GM03348 (cell line): ENCODE measurements at places on chromosomes 2 and 18.

DNA sequence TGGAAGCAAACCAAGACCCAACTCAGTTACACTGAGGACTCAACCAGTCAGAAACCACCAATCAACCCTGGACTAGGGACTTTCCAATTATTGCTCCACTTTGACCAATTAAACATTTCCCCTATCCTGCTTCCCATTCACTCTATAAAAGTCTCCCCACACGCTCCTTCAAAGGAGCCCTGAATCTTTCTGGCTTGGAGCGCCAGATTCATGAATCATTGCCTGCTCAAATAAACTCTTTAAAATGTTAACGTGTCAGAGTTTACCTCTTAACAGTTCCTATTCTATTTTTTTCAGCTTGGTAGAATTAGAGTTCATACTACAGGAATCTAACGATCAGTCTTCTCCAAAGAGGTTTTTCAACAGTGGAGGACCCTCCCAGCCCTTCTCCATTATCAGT is 20.7 kb upstream of the SULT1C2 start:
- peak; percentile 67 for DNase-seq

GRCh38 chr2:176622792-176623191 is 353.6 kb downstream of the MTX2 start:
- no peak for DNase-seq

DNA sequence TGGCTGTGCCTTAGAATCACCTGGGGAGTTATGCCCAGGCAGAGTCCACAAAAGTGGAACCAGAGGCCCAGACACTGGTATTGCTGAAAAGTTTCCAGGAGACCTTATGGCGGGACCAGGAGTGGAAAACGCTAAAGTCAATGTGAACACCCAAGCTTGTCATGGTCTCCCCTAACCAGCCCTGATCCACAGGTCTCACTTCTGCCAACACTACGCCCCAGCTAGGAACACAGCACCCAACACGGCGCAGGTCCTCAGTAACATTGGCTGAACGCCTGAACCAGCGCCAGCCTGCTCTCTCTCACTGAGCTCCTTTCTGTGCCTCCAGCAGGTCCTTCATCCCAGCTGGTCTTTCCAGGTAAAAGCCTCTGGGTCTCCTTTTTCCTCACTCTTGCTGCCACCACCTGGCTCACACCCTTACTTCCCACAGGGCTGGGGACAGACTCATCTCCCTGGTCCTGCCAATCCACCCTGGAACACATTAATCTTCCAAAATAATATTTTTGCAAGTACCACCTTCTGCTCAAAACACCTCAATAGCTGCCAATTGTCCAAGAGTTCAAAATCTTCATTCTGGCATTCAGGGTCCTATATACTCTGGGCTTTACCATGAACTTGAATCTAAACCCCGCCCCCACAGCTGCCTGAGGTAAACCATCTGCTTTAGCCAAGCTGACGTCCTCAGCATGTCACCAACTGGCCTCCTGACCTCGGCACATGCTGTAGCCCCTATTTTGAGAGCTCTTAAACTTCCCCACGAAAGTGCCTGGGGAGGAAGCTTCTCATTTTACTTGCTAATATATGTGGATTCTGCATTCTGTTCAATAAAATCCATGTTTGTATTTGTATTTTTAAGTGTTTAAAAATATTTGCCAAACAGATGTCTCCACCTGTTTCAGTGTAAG is 34.6 kb downstream of the ADCY3 start:
- DNase-seq: no peak

GRCh38 chr2:130966775-130967490 is 126.3 kb downstream of the FAM168B start:
- DNase-seq: no peak

DNA sequence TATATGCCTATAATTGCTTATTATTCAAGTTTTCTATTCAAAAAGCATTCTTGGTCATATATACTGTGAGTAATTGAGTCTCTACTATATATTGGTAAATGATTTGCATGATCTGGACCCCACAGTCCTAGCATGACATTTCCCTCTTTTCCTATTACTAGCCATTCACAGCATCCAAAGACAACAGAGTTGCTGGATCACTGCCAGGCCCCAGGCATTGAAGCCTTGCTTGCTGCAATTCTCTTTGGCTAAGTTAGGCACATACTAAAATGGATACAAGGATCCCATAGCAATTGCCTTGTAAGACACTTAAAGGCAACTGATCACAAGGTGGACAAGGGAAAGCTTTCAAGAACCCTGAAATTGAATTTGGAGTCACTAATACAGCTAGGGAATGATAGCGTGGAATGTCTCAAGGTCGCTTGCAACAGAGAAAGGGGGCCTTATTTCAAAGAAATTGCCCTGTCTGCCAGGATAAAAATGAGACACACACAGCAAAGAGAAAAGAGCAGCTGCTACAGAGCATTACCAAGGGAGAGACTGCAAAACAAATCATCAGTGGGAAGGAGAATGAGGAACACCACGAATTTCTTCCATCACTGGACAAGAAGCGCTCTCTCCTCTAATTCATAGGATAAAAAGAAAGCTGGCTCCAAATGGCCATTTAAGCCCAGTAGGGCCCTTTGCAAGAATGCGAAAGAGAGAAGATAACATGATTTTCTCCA is 77.1 kb upstream of the EPHA4 start:
- DNase-seq: no peak

DNA sequence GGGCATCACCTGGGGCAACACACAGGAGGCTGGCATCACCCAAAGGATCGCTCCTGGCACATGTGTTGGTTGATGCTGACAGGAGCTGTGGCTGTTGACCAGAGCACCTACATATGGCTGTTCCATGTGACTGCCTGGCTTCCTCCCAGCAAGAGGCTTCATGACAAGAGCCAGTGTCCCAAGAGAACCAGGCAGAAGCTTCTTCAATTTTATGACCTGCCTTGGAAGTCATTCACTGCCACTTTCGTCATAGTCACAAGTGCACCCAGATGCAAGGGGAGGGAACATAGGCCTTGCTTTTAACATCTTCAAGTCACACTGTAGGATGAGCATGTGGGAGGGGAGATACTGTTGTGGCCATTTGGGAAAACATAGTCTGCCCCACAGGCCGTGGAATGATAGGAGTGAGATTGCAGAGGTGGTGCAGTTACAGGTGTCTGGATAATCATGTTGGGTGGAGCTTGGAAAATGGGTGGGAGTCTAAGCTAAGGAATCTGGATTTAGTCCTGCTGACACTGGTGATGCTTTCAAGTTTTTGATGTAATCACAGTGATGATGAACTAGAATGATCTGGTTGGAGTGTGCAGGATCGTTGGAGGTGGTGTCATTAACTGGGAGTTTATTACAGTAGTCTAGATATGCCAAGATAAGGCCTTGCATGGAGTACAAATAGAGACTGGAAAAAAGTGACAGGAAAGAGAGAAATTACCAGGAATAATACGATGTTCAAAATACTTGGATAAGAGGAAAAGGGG is 107.0 kb downstream of the RAPGEF4 start:
- no peak for DNase-seq

GRCh38 chr2:199458009-199458805 is 468 bp upstream of the SATB2 start:
- peak; percentile 69 for DNase-seq

DNA sequence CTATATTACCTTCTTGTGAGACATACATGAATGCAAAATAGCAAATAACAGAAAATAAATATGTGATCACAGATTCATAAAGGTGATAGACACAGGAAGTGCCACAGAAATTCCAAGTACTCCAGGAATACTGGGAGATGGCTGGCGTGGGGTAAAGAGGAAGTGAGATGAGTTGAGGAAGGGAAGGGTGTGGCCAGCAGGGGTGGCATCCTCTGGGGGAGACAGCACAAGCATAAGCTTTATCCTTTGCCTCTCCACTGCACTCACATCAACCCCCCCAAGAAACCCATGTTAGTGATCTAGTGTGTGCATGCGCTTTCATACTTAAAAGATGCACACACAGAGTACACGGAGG is 94.8 kb upstream of the B3GNT7 start:
- no peak for DNase-seq

DNA sequence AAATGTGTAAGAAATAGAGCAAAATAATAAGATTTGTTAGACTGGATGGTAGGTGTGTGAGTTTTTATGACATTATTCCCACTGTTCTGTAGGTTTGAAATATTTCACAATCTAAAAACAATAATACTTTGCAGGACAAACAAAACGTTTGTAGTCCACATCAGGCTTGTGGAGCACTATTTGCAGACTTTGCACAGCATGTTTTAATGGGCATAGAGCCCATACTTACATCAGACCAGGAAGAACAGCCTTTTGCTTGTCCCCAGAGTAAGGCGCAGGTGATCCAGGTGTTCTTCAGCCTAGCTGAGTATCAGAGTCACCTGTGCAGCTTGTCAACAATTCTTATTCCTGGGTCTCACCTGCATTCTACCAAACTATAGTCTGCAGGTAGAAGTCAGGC is 9.1 kb upstream of the STK39 start:
- DNase-seq: no peak

GRCh38 chr2:42029639-42030199 is 18.1 kb upstream of the PKDCC start:
- no peak for DNase-seq

DNA sequence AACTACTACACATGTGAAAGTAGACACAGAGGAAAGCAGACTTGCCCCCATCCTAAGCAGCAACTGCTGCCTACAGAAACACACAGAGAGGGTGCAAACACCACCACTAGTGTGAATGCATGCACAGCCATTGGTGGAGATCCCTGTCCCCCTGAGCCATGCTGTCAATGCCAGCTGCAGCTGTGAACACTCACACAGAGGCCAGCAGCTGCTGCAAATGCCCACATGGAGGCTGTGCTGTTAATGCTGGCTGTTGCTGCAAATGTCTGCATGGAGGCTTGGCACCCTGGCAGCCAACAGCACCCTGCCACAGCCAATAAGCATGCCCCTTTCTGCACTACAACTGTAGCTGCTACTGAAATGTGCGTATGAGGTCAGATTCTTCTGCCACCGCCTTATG is 355.0 kb downstream of the LNPK start:
- no peak for DNase-seq

DNA sequence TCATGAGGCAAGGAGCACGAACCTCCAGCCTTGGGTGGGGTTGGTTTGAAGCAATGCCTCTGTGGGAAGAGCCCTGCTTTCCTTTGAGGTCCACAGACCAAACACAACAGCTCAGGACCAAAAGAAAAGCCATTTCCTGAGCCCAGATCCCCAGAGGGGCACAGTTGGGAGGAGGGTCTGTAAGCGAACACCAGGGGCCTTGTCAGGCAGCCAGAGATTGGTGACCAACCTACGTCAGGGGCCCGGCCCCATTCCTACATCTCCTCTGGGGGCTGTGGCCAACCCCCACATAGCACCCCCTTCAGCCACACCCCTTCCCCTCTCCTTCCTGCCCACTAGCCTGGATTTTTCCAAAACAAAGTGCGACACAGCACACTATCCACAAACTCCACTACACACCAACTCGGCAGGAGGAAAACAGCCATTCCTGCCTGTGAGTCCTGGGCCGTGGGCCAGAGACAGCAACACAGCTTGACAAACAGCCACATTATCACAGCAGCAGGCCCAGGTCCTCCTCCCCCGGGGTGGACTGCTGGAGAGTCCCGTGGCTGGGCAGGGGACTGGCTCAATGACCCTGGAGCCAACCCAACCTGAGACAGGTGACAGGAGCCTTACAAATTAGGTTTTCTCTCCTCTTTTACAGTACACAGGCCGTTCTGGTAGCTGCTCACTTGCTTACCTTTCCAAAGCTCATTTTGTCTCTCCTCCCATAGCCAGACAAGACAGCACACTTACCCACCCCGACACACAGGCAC is 98.8 kb downstream of the TNS1 start:
- DNase-seq: peak; percentile 64

GRCh38 chr2:236637686-236638569 is 68.3 kb downstream of the ACKR3 start:
- DNase-seq: peak; percentile 46

DNA sequence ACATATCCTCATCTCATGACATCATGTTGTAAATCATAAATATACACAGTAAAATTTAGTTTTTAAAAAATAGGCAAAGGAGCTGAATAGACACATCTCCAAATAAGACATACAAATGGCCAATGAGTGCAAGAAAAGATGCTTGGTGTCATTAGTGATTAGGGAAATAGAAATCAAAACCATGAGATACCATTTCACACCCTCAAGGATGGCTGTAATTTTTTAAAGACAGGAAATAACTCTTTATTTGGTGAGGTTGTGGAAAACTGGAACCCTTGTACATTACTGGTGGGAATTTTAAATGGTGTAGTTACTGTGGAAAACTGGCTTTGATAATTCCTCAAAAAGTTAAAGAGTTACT is 141.6 kb downstream of the PTRHD1 start:
- no peak for DNase-seq

DNA sequence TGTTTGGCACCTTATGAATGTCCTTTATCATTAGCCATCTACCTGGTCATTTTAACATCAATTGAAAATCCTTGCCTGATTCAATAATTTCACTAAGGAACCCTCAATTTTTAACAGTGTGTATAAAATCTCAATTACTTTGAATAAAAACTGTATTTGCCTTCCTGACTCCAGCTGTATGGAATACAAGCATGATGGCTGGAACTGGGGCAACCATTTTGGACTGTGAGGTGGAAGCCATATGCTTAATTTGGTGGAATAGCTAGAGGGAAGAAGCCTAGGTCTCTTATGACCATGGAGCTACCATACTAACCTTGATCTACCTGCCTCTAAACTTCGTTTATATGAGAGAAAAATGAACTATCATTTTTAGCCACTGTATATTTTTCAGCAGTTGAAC is 12.5 kb upstream of the RTN4 start:
- DNase-seq: no peak

DNA sequence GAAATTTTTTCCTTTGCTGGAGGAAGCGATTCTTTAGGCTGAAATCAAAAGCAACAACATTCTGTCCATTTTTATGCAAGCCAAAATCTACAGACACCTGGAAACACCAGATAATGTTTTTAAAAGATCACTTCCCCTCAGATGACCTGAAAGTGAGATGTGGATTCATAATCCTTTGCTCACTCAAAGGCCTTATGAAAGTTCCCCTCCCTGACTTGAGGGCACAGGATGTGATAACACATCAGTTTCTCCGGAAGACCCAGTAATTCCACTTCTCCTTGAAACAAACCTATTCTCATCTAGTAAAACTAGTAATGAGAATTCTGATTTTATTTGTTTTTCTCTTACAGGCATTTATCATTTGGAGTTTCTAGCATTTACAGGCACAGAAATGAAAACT is 218.3 kb upstream of the RND3 start:
- no peak for DNase-seq

GRCh38 chr2:62412347-62412742 is 93.7 kb downstream of the TMEM17 start:
- no peak for DNase-seq

DNA sequence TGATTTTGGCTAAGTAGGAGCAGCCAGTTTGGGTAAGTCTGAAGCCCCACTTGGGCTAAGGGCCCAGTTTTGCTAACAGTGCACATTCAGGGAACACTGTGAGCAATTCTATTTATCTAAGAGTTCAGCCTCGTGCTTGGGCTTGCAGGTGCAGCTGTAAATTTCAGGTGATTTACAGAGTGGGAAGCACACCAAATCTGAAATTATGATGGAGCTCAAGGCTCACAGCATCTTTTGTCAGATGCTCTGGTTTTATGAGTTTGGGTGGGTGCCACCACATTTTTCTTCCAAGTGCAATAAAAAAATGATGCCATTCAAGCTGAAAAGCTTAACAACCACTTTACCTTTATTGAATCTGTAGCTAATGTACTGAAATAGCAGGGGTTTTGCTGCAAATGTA is 671.2 kb downstream of the LRRTM4 start:
- DNase-seq: no peak
